ENCODE measurements at places on chromosomes 5 and 9.

DNA sequence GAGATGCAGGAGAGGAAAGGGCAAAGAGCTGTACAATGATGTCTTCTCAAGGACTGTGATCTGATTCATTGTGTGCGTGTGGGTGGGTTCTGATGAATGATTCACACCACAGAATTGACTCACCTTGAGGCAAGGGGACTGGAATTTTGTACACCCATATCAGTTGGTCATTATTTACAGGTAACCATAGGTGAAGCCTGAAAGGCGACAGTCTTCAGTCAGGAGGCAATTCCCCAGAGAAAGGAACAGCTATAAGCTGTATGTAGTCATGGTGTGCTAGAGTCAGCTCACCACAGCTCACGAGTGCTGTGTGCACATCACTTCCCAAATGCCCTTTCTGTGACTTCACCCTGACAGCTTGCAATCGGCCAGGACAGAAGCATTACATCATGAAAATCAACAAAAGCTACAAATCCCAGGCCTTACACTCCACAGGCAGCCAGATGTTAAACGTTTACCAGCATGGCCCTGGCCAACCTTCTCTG is 87.6 kb upstream of the RPS23 start:
- peak; percentile 37 for DNase-seq

GRCh38 chr5:94082405-94082804 is 341.0 kb upstream of the POU5F2 start:
- no peak for DNase-seq

DNA sequence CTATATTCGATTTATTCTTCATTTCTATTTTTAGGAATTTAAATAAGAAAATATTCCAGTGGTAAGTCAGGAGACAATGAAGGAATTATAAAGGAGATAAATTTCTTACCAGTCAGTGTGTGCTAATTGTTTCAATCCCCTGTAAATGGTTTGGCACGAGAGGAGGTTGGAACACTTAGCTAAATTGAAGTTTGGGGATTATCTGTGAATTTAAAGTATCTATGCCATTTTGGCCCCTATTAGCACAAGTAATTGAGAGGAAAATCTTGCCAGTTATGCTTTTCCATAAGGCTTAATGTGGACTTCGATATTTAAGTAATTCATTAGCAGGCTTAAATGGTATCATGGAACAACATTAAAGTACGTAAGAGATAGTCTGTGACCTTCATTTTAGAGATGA is 860.8 kb downstream of the PTPRD start:
- DNase-seq = no peak

GRCh38 chr5:40733434-40733833 is 22.3 kb downstream of the TTC33 start:
- DNase-seq = no peak

- DNase-seq = peak; percentile 79
Observed at GRCh38 chr5:173293817-173294672, 34.2 kb downstream of the STC2 start.

GRCh38 chr5:19988457-19988856 is 457 bp upstream of the CDH18 start:
- no peak for DNase-seq

DNA sequence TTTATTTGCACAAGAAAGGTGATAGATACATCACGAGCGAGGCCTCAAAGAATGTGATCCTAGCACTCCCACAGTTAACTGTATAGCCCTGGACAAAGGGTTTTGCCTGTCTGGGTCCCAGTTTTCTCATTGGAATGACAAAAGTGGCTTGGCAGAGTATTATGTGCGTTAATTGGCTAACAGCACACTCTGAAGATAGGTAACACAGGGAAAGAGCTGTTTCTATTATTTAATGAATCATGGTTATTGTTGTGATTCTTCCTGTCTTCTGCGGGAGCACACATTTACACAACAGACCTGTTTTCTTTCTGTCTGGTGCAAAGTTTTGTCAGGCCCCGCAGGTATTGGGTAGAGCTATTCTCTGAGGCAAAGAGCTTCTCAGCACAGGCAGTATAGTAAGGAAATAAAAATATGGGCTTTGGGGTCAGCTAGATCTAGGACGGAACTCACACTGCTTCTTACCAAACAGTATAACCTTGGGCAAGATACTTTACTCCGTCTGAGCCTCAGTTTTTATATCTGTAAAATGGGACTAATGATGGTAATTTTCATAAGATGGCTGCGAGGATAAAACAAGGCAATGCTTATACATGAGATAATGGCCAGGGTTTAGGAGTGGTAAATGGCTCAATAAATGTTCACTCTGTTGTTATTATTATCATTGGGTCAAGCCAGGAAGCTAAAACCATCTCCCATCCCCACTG is 78.9 kb downstream of the PLAC8L1 start:
- no peak for DNase-seq

GRCh38 chr9:37198831-37199230 is 78.5 kb downstream of the ZCCHC7 start:
- DNase-seq = no peak

DNA sequence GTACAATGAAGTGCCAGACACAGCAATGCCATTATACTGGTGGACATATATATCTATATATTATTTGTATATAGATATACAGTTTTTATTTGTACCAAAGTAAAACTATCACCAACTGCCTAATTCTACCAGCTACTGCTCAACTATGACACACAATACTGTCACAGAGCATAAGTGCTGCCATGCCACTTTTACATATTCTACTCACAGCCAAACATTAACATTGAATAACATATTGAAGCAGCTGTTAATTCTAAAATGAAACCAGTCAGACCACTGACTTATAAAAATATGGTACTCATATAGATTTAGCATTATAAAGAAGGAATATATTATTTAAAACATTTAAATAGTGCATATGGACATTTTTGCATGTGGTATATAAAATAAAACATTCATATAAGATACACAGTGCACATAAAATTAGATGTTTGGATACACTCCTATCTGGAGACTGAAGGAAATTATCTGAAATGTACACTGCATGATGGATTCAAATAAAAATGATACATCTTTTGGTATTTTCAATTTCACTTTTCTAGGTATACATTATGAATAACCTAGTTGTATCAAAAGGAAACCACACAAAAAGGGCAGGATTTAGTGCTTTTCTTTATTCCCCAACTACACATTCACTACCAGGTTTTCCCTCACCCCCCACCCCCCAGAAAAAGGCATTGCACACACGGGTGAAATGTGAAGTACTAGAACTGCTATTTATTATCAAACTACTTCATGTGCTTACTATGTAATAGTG is 48.9 kb downstream of the PKD2L2 start:
- peak; percentile 18 for DNase-seq

DNA sequence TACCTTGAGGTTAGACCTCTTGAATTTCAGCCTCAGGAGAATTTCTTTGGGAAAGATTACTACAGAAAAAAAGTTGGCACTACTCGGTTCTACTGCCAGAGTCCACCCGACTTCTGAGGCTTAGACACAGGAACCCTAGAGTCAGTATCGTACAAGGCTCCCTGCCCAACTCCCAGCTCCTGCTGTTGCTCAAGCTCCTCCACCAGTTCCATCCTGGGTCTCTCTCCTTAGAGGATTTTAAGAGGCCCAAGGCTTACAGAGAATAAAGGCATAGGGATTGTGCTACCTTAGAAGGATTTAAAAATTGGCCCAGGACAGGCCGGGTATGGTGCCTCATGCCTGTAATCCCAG is 29.0 kb upstream of the SSBP2 start:
- no peak for DNase-seq

- DNase-seq = no peak
Observed at GRCh38 chr9:134517069-134517680, 124.4 kb upstream of the COL5A1 start.

- DNase-seq = peak; percentile 78
Observed at GRCh38 chr5:149831492-149831891, 101.4 kb downstream of the PPARGC1B start.

GRCh38 chr5:158811350-158811749 is 288.4 kb downstream of the EBF1 start:
- no peak for DNase-seq

DNA sequence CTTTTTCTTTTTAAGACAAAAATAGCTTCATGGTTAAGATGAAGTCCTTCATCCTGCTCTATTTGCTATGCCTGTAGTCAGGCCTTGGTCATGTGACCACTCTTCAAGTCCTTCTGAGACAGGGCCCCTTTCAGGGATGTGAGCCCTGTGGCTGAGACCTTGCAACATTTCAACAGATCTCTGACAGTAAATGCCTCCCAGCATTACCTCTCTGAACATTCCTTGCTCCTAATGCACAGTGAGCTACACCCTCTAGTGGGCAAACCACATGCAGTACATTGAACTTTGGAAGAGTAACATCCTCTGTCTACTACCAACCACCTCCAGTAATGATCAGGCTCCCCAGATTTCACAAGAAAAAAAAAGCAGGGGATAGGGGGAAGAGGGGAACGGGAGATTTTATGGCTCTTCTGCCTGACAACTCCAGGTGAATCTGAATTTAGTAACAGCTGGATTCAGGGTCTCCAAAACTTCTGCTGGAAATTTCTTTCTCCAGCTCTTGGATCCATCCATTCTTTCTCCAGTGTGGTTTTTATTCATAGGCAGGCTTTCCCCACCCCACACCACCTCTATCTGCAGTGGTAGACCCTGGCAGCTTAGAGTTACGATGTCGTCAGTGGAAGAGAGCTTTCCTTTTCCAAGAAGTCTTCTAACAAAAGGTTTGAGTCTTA is 8.9 kb upstream of the FBXO38 start:
- DNase-seq = peak; percentile 43

- no peak for DNase-seq
Observed at GRCh38 chr9:86511614-86512360, 157.6 kb upstream of the TUT7 start.

GRCh38 chr5:73946919-73947602 is 321.1 kb downstream of the ARHGEF28 start:
- no peak for DNase-seq

DNA sequence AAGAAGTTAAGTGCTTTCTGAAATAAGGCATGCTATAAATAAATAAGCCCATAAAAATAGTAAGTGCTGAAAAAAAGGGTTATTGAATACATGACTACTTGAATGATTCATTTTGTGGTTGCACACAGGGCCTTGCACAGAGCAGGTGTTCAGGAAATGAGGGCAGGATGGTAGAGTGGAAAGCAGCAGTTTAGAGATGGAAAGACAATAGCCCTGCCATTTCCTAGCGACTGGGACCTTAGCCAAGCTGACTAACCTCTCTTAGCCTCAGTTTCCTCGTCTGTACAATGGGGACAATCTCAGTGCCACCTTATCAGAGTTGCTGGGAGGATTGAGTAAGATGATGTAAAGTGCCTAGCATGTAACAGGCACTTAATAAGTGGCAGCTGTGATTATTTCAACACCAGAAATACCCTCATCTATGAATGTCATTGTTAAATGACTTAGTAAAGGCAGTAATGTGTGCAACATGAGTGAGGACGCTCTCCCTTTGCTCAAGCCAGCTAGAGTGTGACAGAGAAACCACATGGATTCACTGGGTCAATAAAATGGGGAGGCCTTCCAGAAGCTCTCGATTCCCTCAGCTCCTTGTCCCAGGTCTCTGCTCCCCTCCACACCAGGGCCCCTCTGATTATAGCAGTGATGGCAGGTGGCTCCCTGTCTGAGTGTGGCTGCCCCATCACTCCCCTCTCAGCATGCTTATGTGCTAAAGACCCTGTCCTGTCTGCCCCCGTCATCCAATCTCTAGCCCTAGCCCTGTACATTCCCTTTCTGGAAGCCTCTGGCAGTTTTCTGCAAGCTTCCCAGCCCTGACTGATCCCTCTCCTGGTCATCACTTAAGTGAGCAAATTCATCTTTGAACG is 16.0 kb upstream of the PHF19 start:
- peak; percentile 91 for DNase-seq

- peak; percentile 44 for DNase-seq
Observed at GRCh38 chr9:130938652-130939404, at the start of gene FIBCD1. FIBCD1 (minus strand) TSS chr9:130939247; CDS start chr9:130938607, 640 bp downstream.

- DNase-seq = no peak
Observed at GRCh38 chr9:8486095-8486494, 686.5 kb upstream of the DMAC1 start.

GRCh38 chr9:134533850-134534588 is 107.6 kb upstream of the COL5A1 start:
- no peak for DNase-seq

GRCh38 chr5:179986328-179986727 is 78.6 kb upstream of the TBC1D9B start:
- no peak for DNase-seq

- no peak for DNase-seq
Observed at GRCh38 chr5:171436804-171437285, 17.4 kb downstream of the FGF18 start.

- DNase-seq = peak; percentile 67
Observed at GRCh38 chr9:122213589-122214413, 15.0 kb downstream of the LHX6 start.

DNA sequence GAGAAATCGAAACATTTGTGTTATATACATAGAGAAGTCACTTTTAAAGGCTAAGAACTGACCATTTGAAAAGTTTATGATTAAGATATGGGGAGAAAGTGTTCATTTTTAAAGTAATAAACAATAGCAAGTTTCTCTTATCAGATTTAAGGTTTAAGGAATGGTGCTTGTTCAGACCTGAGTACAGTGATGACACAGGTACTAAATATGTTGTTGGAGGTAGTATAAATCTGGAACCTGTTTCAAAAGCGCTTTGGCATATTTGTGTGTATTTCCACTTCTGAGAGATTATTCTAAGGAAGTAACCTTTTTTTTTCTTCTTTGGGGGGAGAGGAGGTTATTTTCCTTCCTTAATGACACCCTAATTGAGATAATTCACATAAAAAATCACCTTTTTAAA is 18.4 kb downstream of the CDC42SE2 start:
- DNase-seq = no peak

- DNase-seq = no peak
Observed at GRCh38 chr9:137342482-137342881, 40.4 kb upstream of the NRARP start.

- DNase-seq = peak; percentile 41
Observed at GRCh38 chr5:14946815-14947620, 75.4 kb upstream of the ANKH start.

GRCh38 chr9:34986540-34987047 is 3.0 kb upstream of the DNAJB5 start:
- peak; percentile 30 for DNase-seq

- no peak for DNase-seq
Observed at GRCh38 chr5:82010696-82011095, 38.9 kb downstream of the ATG10 start.

GRCh38 chr5:5145651-5146529 is 5.8 kb downstream of the ADAMTS16 start:
- no peak for DNase-seq

Data from activated CD4-positive, alpha-beta T cell treated with anti-CD3 and anti-CD28 coated beads, Interleukin-2, Interleukin-6, amounts not matched to agents 100 ng/mL and 50 ng/mL, durations not matched to agents 16 hours and 8 hours (primary cell).